Muscle of back (tissue), 13 donors: ENCODE measurements at places on chromosomes 7 and 10.

DNA sequence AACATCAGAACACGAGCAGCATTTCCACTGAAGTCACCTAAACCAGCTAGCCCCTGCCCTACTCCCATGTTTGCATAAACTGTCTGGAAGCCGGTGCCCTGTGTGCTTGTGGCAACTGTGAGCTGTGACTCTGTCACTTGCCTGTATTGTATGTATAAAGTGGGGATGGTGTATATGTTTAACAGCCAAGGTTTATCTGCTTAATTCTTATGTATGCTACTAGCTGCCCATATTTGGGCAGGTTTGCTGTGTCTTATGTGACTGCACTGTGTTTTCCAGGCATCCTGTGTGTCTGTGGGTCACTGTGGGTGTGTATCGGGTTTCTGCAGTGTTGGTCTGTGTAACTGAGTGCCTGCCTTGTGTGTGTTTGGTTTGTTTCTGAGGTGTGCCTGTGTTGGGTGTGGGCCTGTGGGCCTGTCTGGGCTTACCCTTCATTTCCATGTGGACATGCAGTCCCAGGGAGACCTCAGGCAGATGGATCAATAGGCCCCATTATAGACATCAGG is 9.3 kb downstream of the LBX1 start:
- no peak for DNase-seq

DNA sequence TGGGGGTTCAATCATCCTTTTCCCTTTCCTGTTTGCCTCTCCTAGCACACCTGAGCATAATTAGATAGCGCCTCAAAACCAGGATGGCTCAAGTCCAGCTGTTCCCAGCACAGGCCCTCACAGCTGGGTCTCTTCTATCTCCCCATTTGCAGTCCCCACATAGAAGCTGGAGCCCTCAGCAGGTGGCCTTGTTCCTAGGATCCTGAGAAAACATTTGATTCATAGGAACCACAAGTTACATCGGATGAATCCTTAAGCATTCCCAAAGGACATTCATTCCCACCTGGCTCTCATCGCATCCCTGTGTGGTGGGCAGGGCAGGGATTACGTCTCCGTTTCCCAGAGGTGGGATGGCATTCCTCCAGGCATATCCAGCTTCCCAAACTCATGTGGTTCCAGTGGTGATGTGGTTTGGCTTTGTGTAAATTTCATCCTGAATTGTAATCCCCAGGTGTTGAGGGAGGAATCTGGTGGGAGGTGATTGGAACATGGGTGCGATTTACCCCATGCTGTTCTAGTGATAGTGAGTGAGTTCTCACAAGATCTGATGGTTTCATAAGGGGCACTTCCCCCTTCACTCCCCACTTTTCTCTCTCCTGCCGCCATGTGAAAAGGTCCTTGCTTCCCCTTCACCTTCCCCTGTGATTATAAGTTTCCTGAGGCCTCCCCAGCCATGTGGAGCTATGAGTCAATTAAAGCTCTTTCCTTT is 49.8 kb upstream of the LEP start:
- DNase-seq = no peak

- no peak for DNase-seq
These were observed 440.3 kb downstream of the POM121L12 start for GRCh38 chr7:53475776-53476175.

- DNase-seq = no peak
These were observed 21.3 kb downstream of the DDC start for GRCh38 chr7:50543776-50544442.

DNA sequence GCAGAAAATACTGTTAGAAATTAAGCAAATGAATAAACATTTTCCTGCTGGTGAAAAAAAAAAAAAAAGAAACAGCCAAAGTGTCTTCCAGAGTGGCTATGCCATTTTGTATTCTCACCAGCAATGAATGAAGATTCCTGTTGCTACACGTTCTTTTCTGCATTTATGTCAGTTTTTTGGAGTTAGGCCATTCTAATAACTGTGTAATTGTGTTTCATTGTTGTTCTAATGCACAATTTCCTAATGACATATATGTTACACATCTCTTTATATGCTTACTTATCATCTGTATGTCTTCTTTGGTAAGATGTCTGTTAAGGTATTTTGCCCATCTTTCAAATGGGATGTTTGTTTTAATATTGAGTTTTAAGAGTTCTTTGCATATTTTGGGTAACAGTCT is 213.7 kb downstream of the ITGB1 start:
- DNase-seq = no peak

GRCh38 chr7:7201578-7202374 is 19.4 kb downstream of the C1GALT1 start:
- DNase-seq = no peak

GRCh38 chr10:69955897-69956740 is 96.5 kb upstream of the MACROH2A2 start:
- no peak for DNase-seq

- no peak for DNase-seq
These were observed 210.9 kb upstream of the C7orf33 start for GRCh38 chr7:148379677-148380076.

DNA sequence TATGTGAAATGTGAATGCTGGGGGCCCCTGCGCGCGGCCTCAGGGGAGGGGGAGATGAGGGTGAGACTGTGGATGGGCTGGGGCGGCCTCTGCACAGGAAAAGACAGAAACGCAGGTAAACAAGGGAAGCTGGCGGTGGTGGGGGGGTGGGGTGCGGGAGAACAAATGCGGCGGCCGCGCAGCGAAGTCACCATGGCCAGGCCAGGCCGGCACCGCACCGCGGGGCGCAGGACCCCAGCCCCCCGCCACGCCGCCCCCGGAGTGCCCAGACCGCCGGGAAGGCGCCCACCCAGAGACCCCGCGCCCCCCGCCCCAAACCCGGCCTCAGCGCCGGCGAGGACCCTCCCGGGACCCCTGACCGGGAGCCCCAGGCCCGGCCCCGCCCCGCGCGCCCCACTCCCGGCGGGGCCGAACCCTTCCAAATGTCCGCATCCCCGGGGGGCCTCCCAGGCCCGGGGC is 14.5 kb upstream of the DNAAF5 start:
- no peak for DNase-seq

DNA sequence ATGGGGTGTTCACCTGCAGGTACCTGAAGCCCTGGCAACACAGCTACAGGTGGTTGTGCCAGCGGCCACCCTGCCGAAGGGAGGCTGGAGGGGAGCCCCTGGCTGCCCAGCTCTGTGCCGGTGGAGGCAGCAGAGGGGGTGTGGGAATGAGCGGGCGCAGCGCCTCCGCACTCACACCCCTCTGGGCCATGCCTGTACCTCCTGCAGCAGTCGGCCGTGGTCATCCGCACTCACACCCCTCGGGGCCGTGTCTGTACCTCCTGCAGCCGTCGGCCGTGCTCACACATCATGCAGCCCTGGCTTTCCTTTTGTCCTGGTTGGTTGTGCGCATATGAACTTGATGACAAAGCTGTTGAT is 1.7 kb downstream of the ZNF511 start:
- DNase-seq = no peak

- no peak for DNase-seq
These were observed 238.0 kb upstream of the PPP2R2D start for GRCh38 chr10:131662851-131663250.

GRCh38 chr10:61547297-61547696 is 94.1 kb upstream of the TMEM26 start:
- no peak for DNase-seq

GRCh38 chr7:151927011-151927410 is 29.2 kb upstream of the GALNTL5 start:
- DNase-seq = no peak

- peak; percentile 40 for DNase-seq
These were observed at the start of gene NACAD for GRCh38 chr7:45088821-45089340. TSS of gene NACAD (minus strand) at chr7:45088969. CDS start at chr7:45088894, 75 bp downstream.

GRCh38 chr7:7965301-7965700 is 3.3 kb upstream of the GLCCI1 start:
- no peak for DNase-seq

DNA sequence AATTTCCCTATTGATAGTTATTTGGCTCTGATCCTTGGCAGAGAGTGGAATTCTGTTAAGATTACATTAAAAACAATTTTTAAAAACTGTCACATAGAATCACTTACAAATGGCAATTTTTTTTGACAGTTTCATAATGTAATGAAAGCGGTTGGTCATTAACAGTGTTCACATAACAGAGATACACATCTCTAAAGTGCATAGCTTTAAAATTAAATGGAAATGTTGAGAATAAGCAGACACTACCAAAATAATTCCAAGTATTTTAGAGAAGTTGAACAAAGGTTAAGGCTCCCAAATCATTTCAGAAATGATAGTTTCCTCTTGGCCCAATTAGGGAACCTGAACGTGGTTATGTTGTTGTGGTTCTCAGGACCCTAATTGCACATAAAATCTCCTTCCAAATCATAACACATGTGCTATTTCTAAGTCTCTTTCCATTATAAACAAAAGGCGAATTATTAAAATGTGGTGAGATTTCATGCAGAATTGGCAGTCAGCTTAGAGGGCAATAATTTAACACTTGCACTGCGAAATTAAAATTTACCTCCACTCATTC is 528.9 kb upstream of the FZD8 start:
- DNase-seq = peak; percentile 44

DNA sequence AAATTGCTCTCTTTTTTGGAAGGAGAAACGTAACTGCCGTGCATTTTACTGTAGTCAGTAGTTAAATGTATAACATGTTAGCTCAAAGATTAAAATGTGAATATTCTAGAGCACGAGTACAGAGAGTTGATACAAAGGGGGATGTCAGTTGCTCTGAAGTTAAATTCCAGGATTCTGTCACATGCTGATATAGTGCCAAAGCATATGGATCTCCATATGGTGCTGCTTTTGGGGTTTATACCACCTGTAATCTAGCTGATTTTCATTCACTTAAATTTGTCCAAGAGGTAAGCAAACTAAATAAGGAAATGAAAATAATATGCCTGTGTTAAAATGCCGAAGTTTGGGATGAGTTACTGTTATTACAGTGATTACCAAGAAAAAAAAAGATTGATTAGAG is 298.6 kb downstream of the EXOC4 start:
- no peak for DNase-seq

DNA sequence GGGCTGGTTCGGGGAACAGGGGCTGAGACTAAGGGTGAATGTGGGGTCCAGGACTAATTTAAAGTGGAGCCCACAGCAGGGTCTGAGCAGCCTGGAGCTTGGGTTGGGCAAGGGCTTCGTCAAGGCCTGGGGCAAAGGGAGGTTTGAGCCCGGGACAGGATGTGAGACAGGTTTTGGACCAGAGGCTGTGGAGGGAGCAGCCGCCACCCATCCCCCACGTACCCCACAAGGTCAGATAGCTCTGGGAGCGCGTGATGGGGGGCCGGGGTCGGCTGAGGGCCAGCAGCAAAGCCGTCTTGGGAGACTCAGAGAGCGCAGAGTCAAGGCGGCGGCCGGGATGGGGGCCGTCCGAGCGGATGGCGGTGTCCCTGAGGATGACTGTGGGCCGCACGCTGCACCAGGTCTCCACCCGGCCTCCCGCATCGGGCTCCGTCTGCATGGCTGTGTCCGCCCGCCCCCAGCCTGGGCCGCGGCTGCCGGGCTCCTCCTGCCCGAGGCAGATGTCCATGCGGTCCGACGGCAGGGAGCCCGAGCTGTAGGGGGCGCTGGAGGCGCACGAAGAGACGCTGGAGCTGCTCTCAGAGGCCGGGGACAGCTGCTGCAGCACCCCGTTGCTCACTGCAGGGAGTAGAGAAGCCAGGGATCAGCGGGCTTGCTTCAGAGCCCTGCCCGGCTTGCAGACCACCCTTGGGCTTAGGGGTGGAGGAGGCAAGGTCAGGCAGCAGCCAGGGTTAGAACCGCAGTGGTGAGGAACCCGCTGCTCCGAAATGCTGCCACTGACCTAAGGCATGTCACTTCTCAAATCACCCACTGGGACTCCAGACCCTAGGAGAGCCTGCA is 12.1 kb downstream of the PDZD7 start:
- DNase-seq = peak; percentile 70

DNA sequence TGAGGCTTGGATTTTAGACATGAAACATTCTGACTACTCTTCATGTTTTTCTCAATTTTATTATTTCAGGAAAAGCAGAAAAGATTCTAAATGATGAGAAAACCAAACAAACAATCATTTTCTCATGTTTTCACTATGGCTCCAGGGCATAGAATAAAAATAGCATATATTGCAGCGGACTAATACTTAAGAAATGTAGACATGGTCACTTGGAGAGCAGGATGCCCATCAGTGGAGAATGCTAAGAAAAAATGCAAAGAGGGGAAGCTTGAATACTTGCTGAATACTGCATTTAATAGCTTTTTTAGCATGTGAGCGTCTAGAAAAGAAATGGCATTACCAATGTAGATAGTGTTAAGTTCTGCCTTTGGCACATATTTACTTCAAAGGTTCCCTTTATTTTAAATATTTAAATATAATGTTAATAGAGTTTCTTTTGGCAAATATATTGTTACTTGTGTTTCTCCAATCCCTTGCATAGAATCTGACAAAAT is 107.9 kb downstream of the PPP1R17 start:
- no peak for DNase-seq

DNA sequence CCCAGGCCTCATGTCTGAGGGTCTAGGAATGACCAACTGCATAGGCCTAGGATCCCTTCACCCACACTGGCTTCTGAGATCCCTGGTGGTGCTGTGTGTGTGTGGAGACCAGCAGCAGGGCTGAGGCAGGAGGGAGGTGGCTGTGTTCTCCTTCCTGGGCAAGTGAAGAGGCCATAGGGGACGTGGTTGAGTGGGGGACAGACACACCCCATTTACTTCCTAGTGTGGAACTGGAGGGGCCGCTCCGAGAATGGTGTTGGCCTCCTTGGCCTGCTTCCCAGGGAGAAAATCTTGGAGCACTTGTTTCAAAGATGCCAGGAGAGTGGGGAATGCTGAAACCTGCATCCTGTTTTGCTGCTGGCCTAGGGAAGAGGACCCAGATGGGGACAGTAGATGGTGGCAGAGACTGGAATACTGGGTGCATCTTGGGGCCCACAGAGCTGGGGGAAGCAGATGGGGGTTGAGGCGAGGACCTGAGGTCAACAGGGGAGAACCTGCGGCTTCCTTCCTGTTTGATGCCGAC is 19.1 kb downstream of the UBTD1 start:
- DNase-seq = no peak

DNA sequence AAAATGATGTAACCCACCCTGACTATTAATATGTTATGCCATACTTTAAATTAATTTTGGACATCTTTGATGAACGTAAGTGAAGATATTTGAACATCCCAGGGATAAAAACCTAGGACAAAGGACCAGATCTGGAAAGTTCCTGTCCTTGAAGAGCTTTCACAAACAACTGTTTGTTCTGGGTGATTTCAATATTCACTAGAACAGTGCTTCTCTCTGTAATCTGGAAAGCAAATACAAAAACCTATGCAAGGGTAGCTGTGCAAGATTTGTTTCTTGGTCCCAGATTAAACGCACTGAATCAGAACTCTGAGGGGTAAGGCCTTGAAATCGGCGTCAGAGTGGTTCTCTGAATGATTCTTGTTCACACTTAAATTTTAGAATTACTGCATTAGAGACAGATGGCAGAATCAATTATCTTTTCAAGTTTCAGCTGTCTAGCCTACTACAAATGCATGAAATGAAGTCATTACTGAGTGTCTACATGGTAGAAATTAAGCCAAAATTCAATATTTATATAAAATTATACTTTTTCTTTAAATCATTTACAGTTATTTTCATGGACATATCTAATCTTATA is 69.6 kb upstream of the CSTF2T start:
- no peak for DNase-seq
